ENCODE measurements at places on chromosomes 1 and 21.

- DNase-seq = no peak
Measured at GRCh38 chr21:42621166-42621818, 32.1 kb upstream of the PDE9A start.

DNA sequence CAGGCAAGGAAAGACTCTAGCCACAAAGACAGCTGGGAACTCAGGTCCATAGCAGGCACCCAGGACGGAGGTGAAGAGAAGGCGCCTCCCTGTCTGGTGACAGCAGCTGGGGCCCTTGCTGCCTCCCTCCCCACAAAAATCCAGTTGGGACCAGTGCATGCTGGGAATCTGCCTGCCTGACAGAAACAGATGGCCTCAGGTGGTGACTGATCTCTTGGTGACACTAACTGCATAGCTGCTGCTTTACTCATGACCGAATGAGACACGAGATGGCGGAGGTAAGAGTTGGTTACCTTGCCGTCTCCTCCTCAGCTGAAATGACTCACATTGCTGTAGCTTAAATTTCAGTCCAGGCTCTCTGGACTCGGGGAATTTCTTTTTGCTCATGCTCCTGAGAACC lies 130.3 kb downstream of the FGGY start:
- no peak for DNase-seq

DNA sequence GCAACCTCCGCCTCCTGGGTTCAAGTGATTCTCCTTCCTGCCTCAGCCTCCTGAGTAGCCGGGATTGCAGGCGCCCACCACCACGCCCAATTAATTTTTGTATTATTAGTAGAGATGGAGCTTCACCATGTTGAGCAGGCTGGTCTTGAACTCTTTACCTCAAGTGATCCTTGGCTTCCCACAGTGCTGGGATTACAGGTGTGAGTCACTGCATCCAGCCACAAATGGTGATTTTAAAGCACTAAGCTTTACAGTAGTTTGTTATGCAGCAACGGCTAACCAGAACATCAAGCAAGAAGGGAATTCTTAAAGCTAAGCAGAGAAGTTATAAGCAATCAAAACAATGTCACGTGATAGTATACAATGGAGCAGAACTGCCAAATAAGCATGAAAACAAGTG lies 65.7 kb downstream of the NVL start:
- DNase-seq = no peak

DNA sequence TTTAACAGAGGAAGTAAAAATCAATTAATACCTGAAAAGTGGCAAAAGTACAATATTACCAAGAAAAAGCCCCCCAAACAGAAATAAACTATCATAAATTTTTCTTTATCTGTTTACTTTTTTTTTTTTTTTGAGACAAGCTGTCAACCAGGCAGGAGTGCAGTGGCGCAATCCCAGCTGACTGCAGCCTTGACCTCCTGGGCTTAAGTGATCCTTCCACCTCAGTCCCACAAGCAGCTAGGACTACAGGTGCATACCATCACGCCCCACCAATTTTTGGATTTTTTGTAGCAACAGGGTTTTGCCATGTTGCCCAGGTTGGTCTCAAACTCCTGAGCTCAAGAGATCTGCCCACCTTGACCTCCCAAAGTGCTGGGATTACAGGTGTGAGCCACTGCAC lies 8.0 kb downstream of the TFB2M start:
- no peak for DNase-seq

- DNase-seq = no peak
Measured at GRCh38 chr1:231523816-231524215, 4.7 kb upstream of the TSNAX start.

DNA sequence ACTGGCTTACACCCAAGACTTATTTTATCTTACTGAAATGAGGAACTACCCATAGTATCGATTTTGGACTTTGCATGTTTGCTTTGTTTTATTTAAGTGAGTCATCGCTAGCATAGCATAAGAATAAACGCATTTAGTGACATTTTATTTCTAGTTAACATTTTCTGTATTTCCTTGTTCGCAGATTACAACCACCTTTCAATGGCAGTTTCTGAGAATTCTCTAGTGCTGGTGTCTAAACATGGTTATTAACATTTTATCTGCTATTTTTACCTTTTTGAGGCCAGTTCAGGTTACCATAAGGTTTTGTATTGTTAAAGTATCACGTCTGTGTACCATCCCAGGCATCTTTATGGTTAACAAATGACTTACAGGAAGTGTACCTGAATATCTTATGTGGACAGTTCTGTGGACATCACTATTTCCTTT lies 24.5 kb downstream of the EEIG2 start:
- DNase-seq = no peak

GRCh38 chr1:6523566-6523965 lies 30.7 kb downstream of the NOL9 start:
- DNase-seq = no peak

DNA sequence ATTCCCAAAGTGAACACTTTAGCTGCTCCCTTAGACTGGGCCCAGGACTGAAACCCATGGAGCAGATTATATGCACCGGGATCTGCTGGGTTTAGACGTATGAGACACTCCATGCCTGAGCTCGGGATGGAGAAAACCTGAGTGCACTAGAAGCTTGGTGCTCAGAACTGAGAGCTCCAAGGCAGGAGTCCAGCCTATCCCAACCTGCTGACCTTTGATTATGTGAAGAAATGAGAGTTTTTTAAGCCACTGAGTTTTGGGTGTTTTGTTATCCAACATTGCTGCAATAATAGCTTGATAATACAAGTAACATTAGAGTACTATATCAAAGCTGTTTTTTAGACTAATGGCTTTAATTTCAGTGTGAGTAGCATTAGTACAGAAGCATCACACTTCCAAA lies 131.5 kb upstream of the KCNK1 start:
- DNase-seq = no peak

- peak; percentile 25 for DNase-seq
Measured at GRCh38 chr1:187264995-187265602, 436.4 kb downstream of the PLA2G4A start.

DNA sequence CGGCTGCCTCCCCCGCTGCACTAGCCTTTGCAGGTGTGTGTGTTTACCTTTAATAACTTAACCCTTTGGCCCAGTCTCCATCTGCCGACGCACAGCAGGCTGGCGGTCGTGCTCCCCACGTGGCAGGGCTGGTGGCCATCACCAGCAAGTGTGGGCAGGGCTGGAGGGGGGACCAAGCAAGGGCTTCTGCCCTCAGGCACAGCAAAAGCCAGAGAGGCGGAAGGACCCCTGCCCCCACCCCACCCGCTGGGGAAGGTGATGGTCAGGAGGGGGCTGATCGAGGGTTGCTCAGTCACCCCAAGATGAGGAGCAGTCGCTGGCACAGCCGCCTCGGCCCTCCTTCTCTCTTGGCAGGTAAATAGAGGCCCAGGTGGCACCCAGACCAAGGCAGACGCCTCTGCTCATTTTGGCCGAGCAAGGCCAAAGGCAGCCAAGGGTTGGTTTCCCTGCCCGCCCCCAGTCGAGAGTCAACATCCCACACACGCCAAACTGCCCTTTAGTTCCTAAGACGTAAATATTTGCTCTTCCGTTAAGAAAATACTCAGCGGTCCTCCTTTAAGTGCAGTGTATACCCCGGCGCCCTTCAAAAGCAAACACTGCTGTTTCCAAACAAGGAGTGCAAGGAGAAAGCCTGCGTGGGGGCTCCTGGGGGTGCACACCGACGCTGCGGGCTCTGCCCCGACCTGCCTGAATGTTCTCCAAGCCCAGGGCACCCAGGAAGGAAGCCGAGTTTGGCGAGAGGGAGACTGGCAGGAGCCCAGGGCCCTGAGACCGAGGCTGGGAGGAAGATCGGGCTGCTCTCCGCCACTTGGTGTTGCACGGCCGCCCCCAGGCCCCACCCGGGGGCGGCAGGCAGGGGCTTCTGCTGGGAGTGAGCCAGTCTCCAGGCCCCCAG lies 82.7 kb downstream of the SIK1 start:
- peak; percentile 65 for DNase-seq

GRCh38 chr1:160415696-160416290 lies 15.4 kb downstream of the VANGL2 start:
- no peak for DNase-seq

DNA sequence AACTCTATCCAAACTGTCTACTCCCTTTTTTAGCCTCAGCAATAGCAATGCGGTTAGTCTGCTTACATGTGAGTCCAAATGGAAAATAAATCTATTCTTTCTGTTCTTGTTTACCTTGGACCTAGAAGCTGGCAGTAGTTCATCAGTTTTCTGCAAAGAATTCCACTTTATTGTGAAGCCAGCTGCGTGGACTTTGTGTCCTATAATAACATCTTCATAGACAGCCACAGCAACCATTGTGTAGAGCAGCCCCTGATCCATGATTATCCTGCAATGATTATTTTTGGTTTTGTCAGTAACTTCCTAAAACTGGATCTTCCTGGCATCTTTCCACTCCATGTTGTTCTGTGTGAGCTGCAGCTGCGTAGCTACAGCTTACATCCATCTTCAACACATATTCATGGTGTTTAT lies 408.7 kb downstream of the NUF2 start:
- peak; percentile 86 for DNase-seq

- DNase-seq = peak; percentile 85
Measured at GRCh38 chr1:12619792-12620487, 1.9 kb upstream of the DHRS3 start.

- no peak for DNase-seq
Measured at GRCh38 chr1:175572932-175573868, 170.2 kb downstream of the TNR start.

GRCh38 chr1:54117815-54118563 lies 34.8 kb downstream of the CDCP2 start:
- DNase-seq = no peak

GRCh38 chr1:18668750-18669404 lies 38.2 kb downstream of the PAX7 start:
- no peak for DNase-seq

DNA sequence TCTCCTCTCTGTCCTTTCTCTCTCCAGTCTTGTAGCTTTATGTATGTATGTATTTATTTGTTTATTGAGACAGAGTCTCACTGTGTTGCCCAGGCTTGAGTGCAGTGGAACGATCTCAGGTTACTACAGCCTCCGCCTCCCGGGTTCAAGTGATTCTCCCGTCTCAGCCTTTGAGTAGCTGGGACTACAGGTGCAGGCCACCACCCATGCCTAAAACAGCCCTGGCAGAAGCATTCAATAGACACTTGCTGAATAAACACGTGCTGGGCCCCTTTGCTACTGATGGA lies 2.5 kb downstream of the KIAA2013 start:
- no peak for DNase-seq

DNA sequence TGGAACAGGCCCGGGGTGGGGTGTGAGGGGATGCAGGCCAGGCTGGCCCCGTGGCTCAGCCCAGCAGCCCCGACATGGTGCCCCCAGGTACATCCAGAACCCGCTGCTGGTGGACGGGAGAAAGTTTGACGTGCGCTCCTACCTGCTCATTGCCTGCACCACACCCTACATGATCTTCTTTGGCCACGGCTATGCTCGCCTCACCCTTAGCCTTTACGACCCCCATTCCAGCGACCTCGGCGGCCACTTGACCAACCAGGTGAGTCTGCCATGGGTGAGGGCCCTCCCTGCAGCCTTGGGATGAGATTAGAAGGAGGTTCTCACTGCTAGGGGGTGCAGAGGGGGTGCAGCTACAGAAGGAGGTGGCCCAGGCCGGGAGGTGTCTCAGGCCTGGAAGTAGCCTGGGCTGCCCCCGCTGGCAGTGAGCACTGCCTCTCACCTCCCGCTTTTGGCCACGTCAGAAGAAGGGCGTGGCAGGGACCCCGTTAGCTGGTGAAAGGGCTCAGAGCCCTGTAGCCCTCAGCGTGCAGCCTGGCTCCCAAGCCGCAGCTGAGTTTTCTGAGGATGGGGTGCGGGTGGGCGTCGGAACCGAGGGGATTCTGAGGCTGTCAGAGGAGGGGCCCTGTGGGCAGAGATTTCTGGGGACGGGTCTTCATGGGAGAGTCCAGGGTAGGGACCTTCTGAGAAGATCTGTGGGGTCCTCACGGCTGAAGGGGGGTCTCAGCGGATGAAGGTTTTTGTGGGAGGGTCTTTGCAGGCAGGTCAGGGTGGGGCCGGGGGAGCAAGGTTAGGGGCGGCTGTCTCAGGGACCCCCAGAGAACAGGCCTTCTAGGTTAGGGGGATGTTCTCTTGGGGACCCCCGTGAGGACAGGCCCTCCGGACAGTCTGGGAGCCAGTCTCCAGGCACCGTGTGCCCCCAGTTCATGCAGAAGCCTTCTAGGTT lies 10.4 kb downstream of the TTLL10 start:
- no peak for DNase-seq

DNA sequence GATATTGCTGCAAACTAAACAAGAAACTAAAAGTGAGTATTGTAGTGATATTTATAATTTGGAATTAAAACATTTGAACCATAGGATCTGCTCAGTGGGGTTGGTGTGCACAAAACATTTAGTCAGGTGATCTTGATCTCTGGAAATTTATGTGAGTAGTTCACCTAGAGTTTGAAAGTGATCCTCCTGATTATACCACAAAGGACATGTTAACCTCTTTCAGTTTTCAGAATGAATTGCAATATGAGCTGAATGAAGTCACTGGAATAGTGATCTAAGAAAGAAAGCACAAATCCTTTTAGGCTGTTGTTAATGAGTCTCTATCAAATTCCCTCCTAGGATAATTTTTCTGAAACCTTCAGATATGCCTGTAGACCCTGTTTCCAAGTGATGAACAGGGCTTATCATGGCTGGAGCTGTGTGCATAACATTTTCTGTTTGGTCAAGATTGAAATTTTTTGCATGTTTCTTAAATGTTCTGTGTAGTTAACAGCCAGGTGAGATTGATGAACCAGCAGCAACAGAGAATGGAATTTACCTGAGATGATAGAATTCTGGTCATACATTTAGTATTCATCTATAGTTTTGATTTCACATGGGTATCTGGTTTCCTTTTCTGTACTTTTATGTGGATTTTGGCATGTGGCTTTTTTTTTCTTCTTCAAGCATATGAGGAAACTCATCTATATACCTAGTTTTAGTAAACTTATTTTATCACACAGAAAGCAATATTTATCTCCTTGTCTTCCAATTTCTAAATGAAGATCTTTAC lies 25.5 kb downstream of the CDC14A start:
- DNase-seq = no peak

DNA sequence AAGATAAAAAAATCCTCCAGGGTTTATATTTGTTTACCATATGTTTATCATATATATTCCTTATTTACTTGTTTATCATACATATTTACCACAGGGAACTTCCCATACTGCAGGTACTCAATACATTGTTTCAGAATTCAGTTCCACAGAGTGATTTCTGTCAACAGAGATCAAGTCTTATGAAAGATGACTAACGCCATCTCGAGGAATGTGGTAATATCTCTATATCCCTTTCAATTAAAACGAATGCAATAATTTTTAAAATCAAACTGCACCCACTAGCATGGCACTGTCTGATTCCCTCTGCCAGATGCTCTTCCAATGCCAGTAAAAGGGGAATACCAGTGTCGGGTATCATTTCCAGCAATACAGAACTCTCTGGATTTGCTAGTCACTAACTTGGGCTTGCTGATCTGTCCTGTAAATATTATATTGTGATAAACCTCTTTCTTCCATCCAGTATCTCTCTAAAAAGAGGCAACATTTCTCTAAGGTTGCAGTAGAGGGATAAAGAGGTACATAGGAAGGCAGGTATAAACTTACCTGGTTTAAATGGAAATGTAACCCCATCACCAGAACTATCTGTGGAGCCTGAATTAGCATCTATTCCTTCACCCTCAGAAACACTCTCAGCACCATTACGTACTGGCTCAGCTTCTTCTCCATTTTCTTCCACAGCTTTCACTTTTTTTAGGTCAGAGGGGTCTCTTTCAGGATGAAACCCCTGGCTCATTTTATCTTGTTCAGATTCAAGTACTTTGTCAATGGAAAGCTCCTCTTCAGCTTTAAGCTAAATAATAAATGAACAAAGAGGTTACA lies 112.3 kb upstream of the HP1BP3 start:
- DNase-seq = no peak

GRCh38 chr21:34227386-34227852 lies 136.4 kb upstream of the KCNE2 start:
- no peak for DNase-seq

GRCh38 chr1:22749503-22749902 lies 38.9 kb downstream of the EPHB2 start:
- no peak for DNase-seq

Measured in right lung (tissue), 10 donors.